ENCODE measurements at places on chromosomes 2 and 18. TPM values are rescaled to one million over a fixed set of nuclear protein-coding genes. Genes with fewer than 3 reads are reported as not detected.

GRCh38 chr2:96305091-96305978 lies at the start of gene SNRNP200:
SNRNP200 (minus strand) TSS chr2:96305546; CDS start chr2:96305437, 109 bp downstream.
- DNase-seq = peak; percentile 88
- peak within 1 kb of the TSS; percentile 57 for H3K27ac ChIP-seq
- no peaks in the 10 kb centered on the region for H3K27me3 ChIP-seq
- peaks cover 12% of the 10 kb centered on the region for H3K4me1 ChIP-seq
- peak within 1 kb of the TSS; percentile 57 for H3K4me3 ChIP-seq

Gene FZD7
- total RNA-seq = 90.7 TPM

DNA sequence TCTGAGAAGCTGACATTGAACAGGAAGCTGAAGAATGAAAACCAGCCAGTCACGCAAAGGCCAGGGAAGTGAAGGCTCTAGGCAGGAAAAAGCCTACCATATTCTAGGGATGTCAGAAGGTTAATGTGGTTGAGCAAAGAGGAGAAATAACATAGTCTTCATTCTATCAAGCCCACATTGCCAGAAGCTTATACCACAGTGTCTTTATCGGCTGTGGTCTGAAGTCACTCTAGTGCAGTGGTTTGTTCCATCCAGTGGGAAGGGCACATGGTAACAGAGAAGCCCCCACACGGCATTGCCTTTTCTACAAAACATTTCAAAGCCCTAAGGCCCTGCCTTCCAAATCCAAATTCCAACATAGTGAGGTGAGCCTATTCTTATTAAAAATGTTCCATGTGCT lies 311.3 kb downstream of the TNS1 start:
- H3K36me3 ChIP-seq = no peaks in the 10 kb centered on the region
- DNase-seq = no peak
- no peaks in the 10 kb centered on the region for H3K4me1 ChIP-seq
- no peak overlapping the region for H3K27ac ChIP-seq

DNA sequence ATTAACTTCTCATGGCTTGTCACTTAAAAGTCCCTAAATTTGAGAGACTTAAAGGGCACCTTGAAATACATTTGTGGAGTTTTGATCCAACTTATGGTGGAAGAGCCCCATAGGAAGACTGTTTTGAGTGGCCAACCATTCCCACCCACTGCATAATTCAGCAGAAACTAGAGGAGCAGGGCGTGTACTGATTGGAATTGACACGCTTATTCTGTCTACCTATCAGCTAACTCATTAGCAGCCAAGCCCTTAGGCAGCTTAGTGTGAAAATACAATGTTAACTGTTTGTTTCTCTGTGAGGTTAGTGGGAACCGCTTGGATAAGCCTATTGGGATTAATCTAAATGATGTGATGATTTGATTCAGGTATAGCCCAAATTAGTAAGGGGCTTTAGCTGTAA lies 6.4 kb downstream of the LGALSL start:
- H3K27ac ChIP-seq = no peak overlapping the region
- no peaks in the 10 kb centered on the region for H3K27me3 ChIP-seq
- no peak for DNase-seq
- no peak overlapping the region for H3K4me3 ChIP-seq

- H3K27ac ChIP-seq = no peak overlapping the region
- H3K4me3 ChIP-seq = no peak overlapping the region
- peaks cover 17% of the 10 kb centered on the region for H3K4me1 ChIP-seq
Observed at GRCh38 chr2:215883799-215884198, 129.6 kb downstream of the MREG start.

DNA sequence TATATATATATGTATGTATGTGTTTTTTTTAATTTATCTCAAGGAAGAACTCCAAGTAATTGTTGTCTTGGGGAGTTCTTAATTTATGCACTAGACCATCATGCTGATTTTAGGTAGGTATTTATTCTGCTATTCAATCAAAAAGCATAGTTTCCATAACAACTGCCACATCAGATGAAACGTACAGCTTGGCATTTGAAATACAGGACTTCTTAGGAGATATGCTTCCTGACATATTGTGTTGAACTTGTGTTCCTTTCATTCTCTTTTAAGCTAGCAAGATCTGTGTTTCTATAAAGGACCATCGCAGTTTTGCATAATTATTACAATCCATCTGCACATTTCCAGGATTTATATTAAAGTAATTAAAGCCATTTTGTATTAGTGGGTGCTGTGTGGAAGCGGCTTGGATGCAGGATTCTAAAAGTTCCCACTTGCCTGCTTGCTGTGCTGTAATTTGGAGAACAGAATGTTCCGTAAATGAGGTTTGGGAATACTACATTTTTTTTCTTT lies 343.5 kb upstream of the FANCL start:
- H3K4me3 ChIP-seq = no peak overlapping the region
- 0 out of 2 replicates have a peak, but pooled peaks cover under 1% of the 10 kb centered on the region for H3K27me3 ChIP-seq
- no peak overlapping the region for H3K27ac ChIP-seq
- no peaks in the 10 kb centered on the region for H3K4me1 ChIP-seq

DNA sequence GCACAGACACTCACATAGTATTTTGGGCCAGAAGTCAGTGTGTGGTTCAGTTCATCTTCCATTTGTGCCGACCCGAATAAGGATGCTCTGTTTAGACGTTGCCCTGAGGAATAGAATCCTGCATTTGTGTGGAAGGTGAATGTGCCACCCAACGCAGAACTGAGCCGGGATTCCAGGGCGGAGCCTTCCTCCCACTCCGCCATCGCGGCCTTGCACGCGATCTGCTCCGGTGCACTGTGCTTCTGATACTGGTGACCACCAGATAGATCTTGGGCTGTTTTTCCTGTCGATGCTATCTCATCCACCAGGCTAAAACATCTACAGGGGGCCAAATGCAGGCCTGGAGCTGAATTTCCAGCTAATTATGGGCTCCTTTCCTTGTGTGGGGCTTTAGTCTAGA lies 29.6 kb upstream of the SNTG2 start:
- H3K4me1 ChIP-seq = no peaks in the 10 kb centered on the region
- no peak overlapping the region for H3K27ac ChIP-seq

DNA sequence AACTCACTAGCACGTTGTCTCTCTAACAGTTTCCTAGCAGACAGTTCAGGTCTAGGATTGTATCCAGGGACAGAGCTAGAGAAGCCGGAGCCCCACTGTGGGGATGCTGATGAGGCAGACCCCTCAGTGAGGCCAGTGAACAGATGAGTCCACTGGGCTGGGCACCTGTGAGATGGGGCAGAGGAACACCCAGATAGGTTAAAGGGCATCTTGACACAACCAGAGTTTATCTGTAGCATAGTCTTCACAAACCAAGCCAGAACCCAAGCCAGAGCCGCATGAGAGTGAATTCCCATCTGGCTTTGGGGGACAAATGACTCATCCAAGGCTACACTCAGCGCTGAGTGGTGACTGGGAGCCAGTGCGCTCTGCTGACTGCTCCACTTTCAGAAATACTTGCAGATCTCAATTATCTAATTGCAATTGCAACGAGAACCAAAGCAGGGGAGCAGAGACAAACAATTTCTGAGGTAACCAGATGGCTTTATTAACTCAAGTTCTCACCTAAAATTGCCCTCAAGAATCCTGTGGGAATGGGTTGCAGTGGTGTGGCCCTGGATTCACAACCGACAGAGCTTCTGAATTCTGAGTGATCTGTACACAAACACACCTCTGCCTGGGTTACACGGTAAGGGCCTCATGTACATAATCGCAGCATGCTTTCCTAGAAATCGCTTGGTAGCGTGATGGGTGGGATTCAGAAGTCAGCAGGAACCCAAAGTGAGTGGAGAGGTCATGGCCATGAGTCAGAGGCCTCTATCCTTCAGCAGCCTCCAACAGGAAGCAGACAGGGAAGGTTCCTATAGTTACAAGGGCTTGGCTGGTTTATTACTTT lies 48.7 kb upstream of the MSH2 start:
- peak overlapping the region; percentile 44 for H3K27ac ChIP-seq
- no peaks in the 10 kb centered on the region for H3K36me3 ChIP-seq
- no peak overlapping the region for H3K4me3 ChIP-seq
- peaks cover 27% of the 10 kb centered on the region for H3K4me1 ChIP-seq
- no peaks in the 10 kb centered on the region for H3K27me3 ChIP-seq

DNA sequence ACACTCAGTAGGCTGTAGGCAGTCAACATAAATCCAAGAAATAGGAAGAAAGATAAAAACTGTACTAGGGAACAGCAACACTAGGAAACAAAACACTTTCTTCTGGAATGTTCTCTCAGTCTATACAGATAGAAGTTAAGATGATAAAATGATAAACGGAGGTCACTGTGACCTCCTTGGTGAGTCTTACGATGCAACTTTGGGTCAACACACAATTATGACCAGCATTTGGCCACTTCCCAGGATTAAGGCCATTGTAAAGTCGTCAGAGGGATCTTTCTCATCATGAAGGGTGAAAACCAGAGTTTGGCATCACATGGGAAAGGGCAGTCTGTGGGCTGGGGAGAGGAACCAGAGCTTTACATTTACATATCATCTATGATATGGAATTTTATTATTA lies 33.4 kb downstream of the LAMA3 start:
- no peaks in the 10 kb centered on the region for H3K36me3 ChIP-seq
- no peak overlapping the region for H3K27ac ChIP-seq
- H3K4me1 ChIP-seq = peaks cover 25% of the 10 kb centered on the region
- no peak for DNase-seq
- no peaks in the 10 kb centered on the region for H3K27me3 ChIP-seq

Gene CCDC195
- not detected for total RNA-seq

Gene PROKR1
- not detected for total RNA-seq

DNA sequence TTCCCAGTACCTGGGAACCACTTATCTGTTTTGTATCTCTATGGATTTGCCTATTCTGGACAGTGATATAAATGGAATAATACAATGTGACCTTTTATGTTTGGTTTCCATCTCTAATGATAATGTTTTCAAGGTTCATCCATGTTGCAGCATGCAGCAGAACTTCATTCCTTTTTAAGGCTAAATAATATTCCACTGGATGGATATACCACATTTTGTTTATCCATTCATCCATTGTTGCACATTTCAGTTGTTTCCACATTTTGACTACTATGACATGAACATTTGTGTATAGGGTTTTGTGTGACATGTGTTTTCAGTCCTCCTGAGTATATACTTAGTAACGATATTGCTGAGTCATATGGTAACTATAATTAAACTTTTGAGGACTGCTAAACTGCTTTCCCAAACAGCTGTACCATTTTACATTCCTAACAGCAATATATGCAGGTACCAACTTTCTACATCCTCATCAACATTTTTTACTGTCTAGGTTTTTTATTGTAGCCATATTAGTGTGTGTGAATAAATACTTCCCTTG lies 17.7 kb upstream of the MARCHF7 start:
- no peaks in the 10 kb centered on the region for H3K36me3 ChIP-seq
- no peak overlapping the region for H3K4me3 ChIP-seq
- H3K27ac ChIP-seq = no peak overlapping the region
- H3K27me3 ChIP-seq = no peaks in the 10 kb centered on the region
- no peak for DNase-seq
- no peaks in the 10 kb centered on the region for H3K4me1 ChIP-seq

Gene HNRNPLL
- 46.6 TPM for total RNA-seq

DNA sequence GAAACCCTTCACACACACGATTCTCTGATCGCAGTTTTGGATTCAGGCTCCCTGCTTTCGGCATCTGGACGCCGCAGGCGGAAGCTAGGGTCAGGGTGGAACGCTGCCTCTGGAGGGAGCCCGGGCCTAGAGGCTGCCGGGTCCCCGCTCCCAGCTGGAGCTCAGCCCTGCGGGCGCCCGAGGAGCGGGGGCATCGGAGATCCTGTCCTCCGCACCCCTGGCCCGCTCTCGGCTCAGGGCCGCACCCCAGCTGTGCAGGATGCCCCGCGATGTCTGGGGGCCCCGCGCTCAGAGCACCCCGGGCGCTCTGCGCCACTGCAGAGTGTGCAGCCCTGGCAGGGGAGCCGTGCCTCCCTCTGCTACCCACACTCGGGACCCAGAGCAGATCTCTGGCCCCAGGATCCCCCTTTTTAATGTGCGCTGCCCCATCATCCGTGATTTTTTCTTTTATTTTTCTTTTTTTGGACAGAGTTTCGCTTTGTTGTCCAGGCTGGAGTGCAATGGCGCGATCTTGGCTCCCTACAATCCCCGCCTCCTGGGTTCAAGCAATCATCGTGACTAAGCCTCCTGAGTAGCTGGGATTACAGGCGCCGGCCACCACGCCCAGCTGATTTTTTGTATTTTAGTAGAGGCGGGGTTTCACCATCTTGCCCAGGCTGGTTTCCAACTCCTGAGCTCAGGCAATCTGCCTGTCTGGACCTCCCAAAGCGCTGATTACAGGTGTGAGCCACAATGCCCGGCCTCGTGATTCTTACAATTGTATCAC lies 54.8 kb upstream of the TUBA3E start:
- H3K4me1 ChIP-seq = no peaks in the 10 kb centered on the region
- DNase-seq = no peak
- no peaks in the 10 kb centered on the region for H3K36me3 ChIP-seq
- H3K27me3 ChIP-seq = peaks cover 27% of the 10 kb centered on the region
- H3K27ac ChIP-seq = no peak overlapping the region

Gene ASAP2
- total RNA-seq = 12.9 TPM

GRCh38 chr2:216031960-216032689 lies 18.8 kb upstream of the MREG start:
- H3K27me3 ChIP-seq = no peaks in the 10 kb centered on the region
- peaks cover 11% of the 10 kb centered on the region for H3K4me1 ChIP-seq
- peak overlapping the region; percentile 9 for H3K27ac ChIP-seq
- no peak overlapping the region for H3K4me3 ChIP-seq
- H3K36me3 ChIP-seq = no peaks in the 10 kb centered on the region

Gene PTH2R
- not detected for total RNA-seq

DNA sequence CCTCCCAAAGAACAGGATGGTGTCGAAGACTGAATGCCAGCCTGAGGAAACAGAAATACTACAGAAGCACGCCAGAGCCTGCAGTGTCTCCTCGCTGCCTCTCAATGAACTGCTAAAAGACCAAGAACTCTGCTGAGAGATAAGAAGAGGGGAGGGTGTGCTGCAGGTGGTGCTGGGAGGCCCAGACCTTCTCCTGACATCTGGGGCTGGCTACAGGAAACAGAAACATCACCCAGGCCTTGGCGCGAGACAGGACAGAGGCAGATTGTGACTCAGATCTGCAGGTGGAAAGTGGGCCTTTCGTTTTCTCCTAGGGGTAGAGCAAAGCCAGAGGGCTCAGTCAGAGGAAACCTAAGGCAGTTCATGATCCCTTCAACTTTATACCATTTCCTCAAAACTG lies 250.3 kb upstream of the TCF4 start:
- H3K27me3 ChIP-seq = no peaks in the 10 kb centered on the region
- H3K36me3 ChIP-seq = no peaks in the 10 kb centered on the region
- H3K4me3 ChIP-seq = no peak overlapping the region
- DNase-seq = no peak

Gene TLX2
- total RNA-seq = not detected

Gene ALPP
- total RNA-seq = 0.45 TPM

GRCh38 chr2:126797622-126798275 lies 100.9 kb upstream of the TEX51 start:
- DNase-seq = no peak
- H3K36me3 ChIP-seq = no peaks in the 10 kb centered on the region
- H3K4me1 ChIP-seq = no peaks in the 10 kb centered on the region
- no peak overlapping the region for H3K27ac ChIP-seq
- H3K4me3 ChIP-seq = no peak overlapping the region
